ENCODE measurements at places on chromosomes 1 and 21.

- no peak for DNase-seq
These were observed 36.1 kb downstream of the PEX14 start for GRCh38 chr1:10510520-10511493.

DNA sequence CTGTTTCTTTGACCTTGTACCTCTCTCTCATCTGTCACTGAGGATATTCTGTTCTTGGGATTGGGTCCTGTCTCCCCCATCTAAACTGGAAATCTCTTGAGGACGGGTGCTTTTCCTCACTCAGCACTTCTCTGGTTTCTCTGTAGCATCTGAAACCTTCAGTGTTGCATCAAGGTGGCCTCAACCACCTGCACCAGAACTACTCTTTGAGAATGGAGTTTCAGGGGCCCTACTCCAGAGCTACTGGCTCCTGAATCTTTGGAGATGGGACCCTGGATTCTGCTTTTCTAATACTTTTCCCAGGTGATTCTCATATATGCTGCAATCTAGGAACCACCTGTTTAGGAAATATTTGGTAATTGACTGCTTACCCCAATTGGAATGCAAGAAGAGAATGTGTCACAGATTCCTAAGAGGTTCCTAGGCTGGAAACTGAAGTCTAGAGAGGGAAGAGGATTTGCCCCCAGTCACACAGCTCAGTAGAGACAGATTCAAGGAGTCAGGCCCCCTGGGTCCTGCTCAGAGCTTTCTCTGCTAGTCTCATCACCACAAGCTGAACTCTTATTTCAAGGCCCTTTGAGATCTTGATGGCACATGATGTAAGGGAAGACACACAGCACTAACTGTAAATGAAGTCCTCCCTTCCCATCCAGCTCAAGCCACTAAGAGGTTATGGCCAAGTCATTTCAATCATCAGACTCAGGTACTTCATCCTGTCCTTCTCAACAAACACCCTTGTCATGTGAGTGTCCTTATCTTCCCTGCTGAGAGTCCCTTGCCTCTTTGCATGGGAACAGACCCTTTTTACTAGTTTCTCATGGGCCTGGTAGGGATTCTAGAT lies 48.7 kb downstream of the EIF2D start:
- DNase-seq, result no peak

DNA sequence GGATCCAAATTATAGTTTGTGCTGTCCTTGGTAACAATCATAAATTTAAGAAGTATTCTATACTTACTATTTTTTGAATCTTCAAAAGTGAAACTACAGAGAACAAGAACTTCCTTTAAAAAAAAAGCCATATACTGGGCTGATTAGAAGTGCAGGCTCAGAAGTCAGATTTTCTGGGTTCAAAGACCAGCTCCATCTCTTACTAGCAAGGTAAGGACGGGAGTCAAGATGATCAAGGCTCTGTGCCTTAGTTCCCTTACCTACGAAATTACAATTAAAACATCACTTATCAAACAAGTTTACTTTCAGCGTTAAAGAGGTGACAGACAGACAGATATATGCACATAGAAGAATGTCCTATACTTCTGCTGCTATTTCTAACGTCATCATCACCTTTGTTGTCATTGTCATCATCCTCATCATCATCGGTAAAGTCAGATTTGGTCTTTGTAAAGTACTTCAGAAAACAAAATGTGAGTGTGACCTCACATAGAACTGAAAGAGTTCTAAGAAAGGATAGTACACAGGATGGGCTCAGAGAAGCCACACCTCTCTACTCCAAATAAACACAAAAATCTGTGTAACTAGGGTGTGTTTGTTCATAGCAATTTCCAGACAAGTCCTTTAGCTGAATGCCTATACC lies 178.7 kb downstream of the VAV3 start:
- no peak for DNase-seq

DNA sequence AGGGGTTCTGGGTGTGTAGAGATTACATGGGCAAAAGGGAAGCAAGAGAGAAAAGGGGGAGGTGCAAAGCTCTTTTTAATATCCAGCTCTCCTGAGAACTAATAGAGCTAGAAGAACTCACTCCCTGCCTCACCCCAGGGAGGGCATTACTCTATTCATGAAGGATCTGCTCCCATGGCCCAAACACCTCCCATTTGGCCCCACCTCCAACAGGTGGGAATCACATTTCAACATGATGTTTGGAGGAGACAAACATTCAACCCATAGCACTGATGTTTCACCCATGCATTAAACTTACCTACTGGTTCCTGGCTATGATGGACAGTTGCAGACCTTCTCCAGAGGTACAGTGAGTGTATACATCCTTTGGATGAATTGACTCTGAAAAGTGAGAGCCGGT lies 7.3 kb upstream of the JUN start:
- no peak for DNase-seq

- no peak for DNase-seq
These were observed 164.3 kb downstream of the GRIK1 start for GRCh38 chr21:29775462-29775861.

GRCh38 chr1:97816927-97817326 lies 103.9 kb downstream of the DPYD start:
- DNase-seq, result no peak
